Esophagus muscularis mucosa (tissue), 4 donors: ENCODE measurements at places on chromosomes 3 and 15.

- no peak for DNase-seq
Observed at GRCh38 chr3:129312021-129312639, 33.5 kb downstream of the HMCES start.

GRCh38 chr3:120218981-120219380 lies 66.0 kb downstream of the GPR156 start:
- DNase-seq: no peak

GRCh38 chr3:170784406-170784805 lies 85.6 kb downstream of the RPL22L1 start:
- DNase-seq: no peak

DNA sequence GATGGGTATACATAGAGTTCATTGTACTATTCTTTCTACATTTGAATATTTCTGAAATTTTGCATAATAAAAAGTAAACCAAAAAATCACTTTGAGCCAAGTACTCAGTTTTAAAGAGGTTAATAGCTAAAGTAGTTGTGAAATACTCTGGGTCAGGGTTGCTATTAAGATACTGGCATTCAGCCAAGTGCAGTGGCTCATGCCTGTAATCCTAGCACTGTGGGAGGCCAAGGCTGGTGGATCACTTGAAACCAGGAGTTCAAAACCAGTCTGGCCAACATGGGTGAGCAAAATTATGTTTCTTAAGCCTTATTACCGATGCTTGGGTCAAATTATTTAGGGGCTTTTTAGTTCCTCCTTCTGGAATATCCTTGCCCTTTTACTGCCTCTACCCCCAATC lies 122.0 kb upstream of the MELTF start:
- DNase-seq: no peak

DNA sequence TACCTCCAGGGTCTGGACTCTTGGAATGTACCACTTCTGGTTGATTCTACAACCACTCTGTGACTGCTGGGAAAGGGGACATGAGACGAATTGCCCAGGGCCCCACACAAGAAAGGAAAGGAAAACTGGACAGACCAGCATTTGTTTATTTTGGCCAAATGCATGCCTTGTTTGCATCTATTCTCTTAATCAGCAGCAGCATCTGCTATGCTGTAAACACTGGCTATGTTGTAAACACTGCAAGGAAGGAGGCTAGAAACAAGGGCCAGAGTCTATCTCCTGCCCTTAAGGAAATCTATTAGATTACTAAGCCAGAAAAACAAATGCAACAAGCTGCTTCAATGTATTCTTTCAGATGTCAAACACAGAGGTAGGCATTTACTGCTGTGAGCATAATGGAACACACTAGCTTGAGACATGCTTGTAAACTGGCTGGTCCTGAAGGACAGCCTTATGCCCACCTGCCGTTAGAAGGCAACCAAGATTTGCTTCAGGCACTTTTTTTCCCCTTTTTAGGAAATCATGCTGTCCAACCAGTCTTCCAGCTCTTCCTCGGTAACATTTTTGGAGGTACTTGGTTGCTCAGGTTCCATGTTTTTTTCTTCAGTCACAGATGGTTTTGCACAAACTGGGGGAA lies 102.1 kb upstream of the CHRM5 start:
- no peak for DNase-seq

GRCh38 chr3:147915057-147915456 lies 505.9 kb downstream of the ZIC1 start:
- no peak for DNase-seq

- no peak for DNase-seq
Observed at GRCh38 chr3:11929531-11929930, 74.7 kb upstream of the SYN2 start.

DNA sequence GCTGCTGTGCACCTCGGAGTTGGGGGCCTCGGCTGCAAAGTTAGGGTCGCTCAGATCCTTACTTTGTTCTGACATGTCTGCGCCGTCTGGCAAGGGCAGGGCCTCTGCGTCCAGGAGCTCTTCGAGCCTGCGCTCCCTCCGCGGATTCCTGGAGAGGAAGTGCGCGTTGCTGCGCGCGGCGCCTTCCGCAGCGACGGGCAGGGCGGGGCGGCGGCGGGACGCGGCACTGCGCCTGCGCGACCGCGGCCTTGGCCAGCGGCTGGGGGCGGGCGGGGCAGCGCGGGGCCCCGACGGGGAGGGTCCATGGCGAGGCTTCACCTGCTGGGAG lies at the start of gene NDN:
NDN (minus strand) TSS at position 163 of the 328 bp plus-strand sequence; CDS start at position 75, 88 bp downstream.
- DNase-seq: no peak

- no peak for DNase-seq
Observed at GRCh38 chr3:197555281-197556261, at the start of gene BDH1. TSS of gene BDH1 (minus strand) at chr3:197555968. CDS start at chr3:197546443, 9,525 bp downstream.

- no peak for DNase-seq
Observed at GRCh38 chr3:60189304-60189703, 1061.9 kb downstream of the FHIT start.

- no peak for DNase-seq
Observed at GRCh38 chr3:112627919-112628466, 12.9 kb downstream of the CCDC80 start.

DNA sequence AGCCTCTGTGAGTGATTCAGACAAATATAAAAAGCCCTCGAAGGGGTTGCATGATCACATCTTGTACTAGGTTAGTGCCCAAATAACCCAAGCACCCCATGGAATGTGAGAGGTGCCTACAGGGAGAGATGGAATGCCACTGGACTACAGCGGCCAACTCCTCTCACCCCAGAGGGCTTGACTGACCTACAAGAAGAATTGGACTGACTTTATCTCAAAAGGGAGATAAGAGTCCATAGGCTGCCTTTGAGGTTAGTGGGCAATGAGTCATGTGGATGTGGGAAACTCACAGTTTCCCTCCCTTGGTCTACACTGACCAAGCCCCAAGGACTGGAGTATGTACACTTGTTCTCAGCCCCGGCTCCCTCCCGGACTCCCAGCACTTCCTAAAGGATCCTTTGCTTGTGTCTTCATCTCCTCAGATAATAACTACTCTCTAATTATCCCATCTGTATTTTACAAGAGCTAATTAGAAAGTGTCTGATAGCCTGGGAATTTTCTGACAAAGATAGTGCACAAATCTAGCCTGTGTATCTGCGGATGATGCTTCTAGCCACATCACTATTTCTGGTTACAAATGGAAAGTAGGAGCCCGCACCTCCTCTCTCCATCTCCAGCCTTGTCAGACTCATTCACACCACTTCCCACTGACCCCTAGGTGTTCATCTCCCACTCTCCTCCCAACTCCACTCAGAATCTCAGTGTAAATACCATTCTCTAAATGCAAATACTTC lies 547.8 kb upstream of the TBL1XR1 start:
- DNase-seq: no peak

GRCh38 chr3:9280451-9281219 lies 31.2 kb upstream of the SRGAP3 start:
- no peak for DNase-seq

DNA sequence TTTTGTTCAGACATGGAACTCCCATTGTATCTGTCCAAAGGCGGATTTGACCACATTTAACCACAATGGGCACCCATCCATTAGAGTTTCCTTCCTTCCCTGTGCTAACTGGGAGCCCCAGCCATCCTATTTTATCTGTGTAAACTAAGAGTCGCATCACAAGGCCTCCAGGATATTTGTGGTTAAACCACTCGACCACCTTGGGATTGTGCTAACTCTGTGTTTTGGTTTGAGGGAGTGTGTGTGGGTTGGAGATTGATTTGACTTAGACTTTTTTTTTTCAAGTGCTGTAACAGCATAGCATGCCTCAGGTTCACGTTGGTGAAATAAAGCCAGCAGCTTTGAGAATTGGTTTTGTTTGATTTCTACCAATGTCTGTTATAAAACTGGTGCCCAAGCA lies 100.4 kb upstream of the TP63 start:
- DNase-seq: no peak
